Testis (tissue), 5 donors: ENCODE measurements at places on chromosomes 5 and 9. TPM values are rescaled to one million over a fixed set of nuclear protein-coding genes. Genes with fewer than 3 reads are reported as not detected.
A peak's percentile ranks its signal among the peaks of the same experiment; 100 is the strongest.

DNA sequence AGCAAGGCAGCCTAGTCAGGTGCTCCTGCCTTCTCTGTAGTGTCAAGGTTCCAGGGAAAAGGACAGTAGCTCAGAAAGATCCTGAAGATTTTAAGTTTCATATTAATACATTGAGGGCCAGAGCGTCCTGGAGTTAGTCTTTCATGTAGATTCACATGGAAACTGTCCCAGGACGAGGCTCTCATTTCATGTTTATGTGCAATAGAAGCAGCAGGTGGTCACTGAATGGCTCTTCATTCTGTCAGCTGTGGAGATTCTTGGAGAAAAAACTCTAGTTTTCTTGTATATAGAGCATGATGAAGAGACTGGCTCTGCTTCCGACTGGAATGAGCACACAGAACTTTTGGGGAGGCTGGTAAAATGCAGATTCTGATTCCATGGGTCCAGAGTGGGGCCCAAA lies 54.3 kb downstream of the MEGF10 start:
- H3K27ac ChIP-seq = no peak overlapping the region
- DNase-seq = no peak
- H3K36me3 ChIP-seq = no peaks in the 10 kb centered on the region
- no peak overlapping the region for H3K4me3 ChIP-seq
- no peaks in the 10 kb centered on the region for H3K27me3 ChIP-seq

DNA sequence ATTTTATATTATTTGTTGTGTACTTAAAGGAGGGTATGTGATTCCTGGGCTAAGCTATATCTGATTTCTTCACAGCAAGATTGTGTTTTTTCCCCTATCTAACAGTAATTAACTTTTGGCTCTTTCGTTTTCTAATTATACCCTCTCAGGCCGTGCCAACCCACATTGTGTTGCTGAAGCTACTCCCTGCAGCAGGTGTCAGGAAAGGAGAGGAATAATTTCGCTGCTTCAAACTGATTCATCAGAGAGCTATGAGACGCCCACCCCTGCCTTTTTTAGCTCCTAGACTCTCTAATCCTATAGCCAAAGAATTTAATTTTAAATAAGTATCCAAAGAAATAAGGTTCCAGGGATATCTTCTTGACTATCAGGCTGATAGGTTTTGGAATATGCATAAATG lies 3.8 kb downstream of the CAVIN4 start:
- no peaks in the 10 kb centered on the region for H3K4me1 ChIP-seq
- H3K4me3 ChIP-seq = no peak overlapping the region
- no peaks in the 10 kb centered on the region for H3K36me3 ChIP-seq
- no peaks in the 10 kb centered on the region for H3K27me3 ChIP-seq

DNA sequence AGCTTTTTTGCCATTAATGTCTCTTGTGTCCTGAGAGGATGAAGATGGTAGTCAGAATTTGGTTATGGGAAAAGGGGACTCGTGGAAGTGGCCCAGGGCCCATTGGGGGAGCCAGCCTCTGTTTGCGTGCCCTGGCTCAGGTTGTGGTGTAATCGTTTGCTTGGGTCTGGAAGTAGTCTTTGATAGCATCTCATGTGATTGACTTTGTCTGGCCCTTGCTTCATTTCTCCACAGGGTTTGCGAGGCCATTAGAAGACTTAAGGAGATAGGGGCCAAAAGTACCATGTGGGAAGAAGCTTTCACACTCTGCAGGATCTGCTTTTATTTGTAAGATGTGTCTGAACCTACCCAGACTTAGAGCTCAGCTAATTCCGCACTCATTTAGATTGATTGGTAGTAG lies 114.5 kb downstream of the FGF1 start:
- no peak overlapping the region for H3K4me3 ChIP-seq
- no peak overlapping the region for H3K27ac ChIP-seq
- H3K36me3 ChIP-seq = no peaks in the 10 kb centered on the region
- H3K4me1 ChIP-seq = peaks cover 3% of the 10 kb centered on the region

GRCh38 chr9:124306098-124306735 lies 48.5 kb downstream of the NEK6 start:
- H3K27me3 ChIP-seq = no peaks in the 10 kb centered on the region
- no peak for DNase-seq
- H3K36me3 ChIP-seq = no peaks in the 10 kb centered on the region
- no peak overlapping the region for H3K4me3 ChIP-seq

- no peak overlapping the region for H3K4me3 ChIP-seq
- no peaks in the 10 kb centered on the region for H3K36me3 ChIP-seq
- H3K27me3 ChIP-seq = no peaks in the 10 kb centered on the region
- DNase-seq = no peak
- H3K4me1 ChIP-seq = no peaks in the 10 kb centered on the region
- no peak overlapping the region for H3K27ac ChIP-seq
Measured at GRCh38 chr5:97494465-97494864, 311.4 kb upstream of the RIOK2 start.

DNA sequence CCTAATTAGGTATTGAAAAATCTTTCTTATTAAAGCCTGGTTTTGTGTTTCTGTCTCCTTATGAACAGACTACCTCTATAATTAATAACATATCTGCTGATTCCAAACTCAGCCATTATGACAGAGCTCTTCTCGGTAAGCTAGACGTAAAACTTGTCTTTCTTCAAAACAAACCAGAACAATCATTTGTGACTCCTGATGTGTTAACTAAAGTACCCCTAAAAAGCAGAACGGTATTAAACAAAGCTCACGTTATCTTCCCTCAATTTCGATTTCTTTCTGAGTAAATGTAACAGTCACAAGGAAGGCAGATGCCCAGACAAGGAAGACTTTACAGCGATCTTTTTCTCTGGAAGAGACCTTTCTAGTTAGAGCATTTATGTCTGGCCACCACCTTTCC lies 1.8 kb downstream of the SEMA5A start:
- H3K27me3 ChIP-seq = no peaks in the 10 kb centered on the region
- H3K4me1 ChIP-seq = peaks cover 8% of the 10 kb centered on the region
- no peak for DNase-seq
- H3K36me3 ChIP-seq = no peaks in the 10 kb centered on the region
- H3K4me3 ChIP-seq = peak overlapping the region; percentile 57
- peak overlapping the region; percentile 56 for H3K27ac ChIP-seq

DNA sequence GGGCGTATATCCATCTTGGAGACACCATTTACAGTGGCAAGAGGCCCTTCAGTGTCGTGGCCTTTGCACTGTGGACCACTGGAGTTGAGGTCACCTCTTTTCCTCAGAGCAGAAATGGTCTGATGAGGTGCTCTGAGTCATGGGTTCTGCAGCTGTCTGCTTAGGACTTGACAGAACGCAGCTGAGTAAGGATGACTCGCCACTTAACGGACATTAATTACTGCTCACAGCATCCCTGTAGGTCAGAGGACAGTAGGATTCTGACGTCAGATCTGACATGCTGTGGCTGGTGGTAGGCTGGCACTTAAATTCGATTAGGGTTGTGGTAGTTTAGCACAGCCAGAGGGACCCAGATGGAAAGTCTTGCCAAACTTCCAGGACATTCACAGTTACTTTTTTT lies 479.4 kb downstream of the DMAC1 start:
- H3K36me3 ChIP-seq = no peaks in the 10 kb centered on the region
- H3K4me3 ChIP-seq = no peak overlapping the region

DNA sequence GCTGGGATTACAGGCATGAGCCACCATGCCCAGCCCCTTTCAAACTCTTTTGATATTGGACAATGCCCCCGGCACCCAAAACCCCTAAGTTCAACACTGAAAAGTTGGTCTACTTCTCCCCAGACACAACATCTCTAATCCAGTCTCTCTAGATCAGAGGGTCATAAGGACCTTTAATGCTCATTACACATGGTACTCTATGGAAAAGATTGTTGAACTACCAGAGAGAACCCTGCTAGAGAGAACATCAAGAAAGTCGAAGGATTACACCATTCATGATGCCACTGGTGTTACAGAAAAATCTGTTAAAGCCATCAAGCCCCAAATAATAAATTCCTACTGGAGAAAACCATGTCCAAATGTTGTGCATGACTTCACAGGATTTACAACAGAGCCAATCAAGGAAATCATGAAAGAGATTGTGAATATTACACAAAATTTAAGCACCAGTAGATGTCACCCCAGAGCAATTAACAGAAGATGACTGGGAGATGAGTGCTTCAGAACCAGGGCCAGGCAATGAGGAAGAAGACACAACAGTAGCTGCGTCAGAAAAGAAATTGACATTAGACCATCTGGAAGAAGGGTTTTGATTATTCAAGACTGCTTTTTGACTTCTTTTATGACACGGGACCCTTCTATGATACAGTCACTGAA lies 28.3 kb upstream of the NIPAL4 start:
- no peaks in the 10 kb centered on the region for H3K36me3 ChIP-seq
- H3K27ac ChIP-seq = no peak overlapping the region
- H3K4me3 ChIP-seq = no peak overlapping the region
- H3K4me1 ChIP-seq = no peaks in the 10 kb centered on the region

DNA sequence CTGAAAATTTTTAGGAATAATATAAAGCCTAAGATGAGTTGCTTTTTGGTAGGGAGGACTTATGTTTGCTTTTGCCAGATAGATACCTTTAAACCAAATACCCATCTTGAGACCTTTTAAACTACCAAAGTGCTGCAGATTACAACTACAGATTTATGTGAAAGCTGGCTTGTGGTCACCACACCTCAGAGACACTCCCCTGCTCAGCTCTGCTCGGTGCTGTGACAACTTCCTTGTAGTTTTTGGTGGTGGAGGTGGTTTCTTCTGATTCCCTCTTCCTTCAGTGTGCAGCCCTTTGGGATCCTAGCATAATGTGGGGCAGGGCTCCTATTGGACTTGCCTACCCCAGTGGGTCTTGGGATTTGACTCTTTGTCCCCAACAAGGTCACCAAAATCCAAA lies 29.2 kb downstream of the GARNL3 start:
- H3K36me3 ChIP-seq = no peaks in the 10 kb centered on the region
- DNase-seq = no peak
- H3K4me1 ChIP-seq = no peaks in the 10 kb centered on the region
- no peak overlapping the region for H3K27ac ChIP-seq
- no peak overlapping the region for H3K4me3 ChIP-seq
- no peaks in the 10 kb centered on the region for H3K27me3 ChIP-seq

DNA sequence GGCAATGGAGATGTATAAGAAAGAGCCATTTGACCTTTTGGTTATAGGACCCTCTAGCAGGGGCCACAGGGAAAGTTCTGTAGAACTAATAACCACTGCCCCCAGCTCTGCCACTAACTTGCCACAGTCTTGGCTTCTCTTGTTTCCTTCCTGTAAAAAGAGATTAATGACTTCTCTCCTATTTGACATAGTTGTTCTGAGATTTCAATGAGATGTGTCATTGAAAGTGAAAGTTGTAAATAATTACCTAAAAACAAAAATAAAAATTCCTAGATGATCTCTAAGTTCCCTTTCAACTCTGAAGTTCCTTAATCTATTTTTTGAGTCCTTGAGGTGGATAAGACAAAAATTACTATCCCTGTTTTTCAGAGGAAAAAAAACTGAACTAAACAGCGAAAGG lies 1.4 kb upstream of the KIF12 start:
- H3K4me3 ChIP-seq = no peak overlapping the region
- no peaks in the 10 kb centered on the region for H3K36me3 ChIP-seq
- H3K27me3 ChIP-seq = no peaks in the 10 kb centered on the region
- no peak for DNase-seq
- H3K27ac ChIP-seq = no peak overlapping the region

DNA sequence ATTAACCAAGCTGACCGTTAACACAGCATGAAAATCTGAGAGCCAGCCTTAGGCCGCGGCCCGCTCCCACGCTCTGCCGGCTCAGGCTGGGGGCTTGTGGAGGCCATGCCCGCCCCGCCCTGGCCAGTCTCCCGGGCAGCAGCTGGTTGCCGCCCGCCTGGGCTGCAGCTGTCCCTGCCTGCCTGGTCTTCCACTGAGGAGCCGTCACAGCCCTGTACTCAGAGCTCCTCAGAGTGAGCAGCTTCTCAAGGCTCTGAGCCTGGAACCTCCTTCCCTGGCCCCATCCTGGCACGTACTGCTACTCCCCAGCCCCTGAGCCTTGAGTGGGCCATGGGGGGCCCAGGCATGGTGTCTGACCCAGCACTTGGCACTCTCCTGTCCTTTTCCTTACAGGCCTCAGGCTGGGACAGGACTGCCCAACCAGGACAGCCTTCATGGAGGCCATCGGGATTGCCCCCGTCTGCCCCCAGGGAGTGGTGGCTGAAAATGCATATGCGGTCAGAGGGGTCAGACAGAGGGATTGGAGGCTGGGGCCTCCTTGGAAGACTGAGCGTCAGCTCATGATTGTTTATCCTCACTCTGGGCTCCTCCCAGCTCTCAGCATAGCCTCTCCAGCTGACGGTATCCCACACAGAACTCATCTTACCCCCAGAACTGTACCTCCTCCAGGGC lies 11.9 kb downstream of the FGFR4 start:
- no peak overlapping the region for H3K27ac ChIP-seq
- no peaks in the 10 kb centered on the region for H3K36me3 ChIP-seq
- no peak for DNase-seq
- no peaks in the 10 kb centered on the region for H3K27me3 ChIP-seq

- no peak for DNase-seq
- no peaks in the 10 kb centered on the region for H3K27me3 ChIP-seq
- H3K36me3 ChIP-seq = no peaks in the 10 kb centered on the region
- no peak overlapping the region for H3K4me3 ChIP-seq
Measured at GRCh38 chr5:97750576-97750975, 567.5 kb upstream of the RIOK2 start.

GRCh38 chr5:137300411-137301240 lies 198.5 kb downstream of the SPOCK1 start:
- H3K27ac ChIP-seq = peak overlapping the region; percentile 8
- H3K36me3 ChIP-seq = no peaks in the 10 kb centered on the region
- H3K27me3 ChIP-seq = no peaks in the 10 kb centered on the region
- no peak overlapping the region for H3K4me3 ChIP-seq

DNA sequence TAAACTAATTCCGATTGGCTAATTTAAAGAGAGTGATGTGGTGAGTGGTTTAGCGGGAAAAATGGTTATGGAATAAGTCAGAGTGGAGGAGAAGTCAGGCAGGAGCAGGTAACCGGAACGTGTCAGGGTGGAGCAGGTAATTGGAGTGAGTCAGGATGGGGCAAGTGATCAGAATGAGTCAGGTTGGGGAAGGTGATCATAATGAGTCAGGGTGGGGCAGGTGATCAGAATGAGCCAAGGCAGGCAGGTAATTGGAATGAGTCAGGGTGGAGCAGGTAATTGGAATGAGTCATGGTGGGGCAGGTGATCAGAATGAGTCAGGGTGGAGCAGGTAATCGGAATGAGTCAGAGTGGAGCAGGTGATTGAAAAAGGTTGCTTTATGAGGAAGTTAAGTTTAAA lies 101.4 kb downstream of the TMEM167A start:
- H3K4me1 ChIP-seq = no peaks in the 10 kb centered on the region
- no peaks in the 10 kb centered on the region for H3K36me3 ChIP-seq
- no peak overlapping the region for H3K27ac ChIP-seq

GRCh38 chr9:121686930-121687541 lies 35.6 kb downstream of the DAB2IP start:
- H3K36me3 ChIP-seq = no peaks in the 10 kb centered on the region
- H3K27me3 ChIP-seq = no peaks in the 10 kb centered on the region
- H3K4me3 ChIP-seq = no peak overlapping the region
- no peaks in the 10 kb centered on the region for H3K4me1 ChIP-seq

GRCh38 chr5:154860123-154860522 lies 1.7 kb downstream of the CNOT8 start:
- peak; percentile 70 for DNase-seq
- no peaks in the 10 kb centered on the region for H3K36me3 ChIP-seq
- H3K27ac ChIP-seq = peak overlapping the region; percentile 100
- no peaks in the 10 kb centered on the region for H3K27me3 ChIP-seq
- peak overlapping the region; percentile 92 for H3K4me3 ChIP-seq

Gene CCDC192
- 7.8 TPM for total RNA-seq

Gene SLC6A3
- total RNA-seq = 1.5 TPM

Gene RAB24
- 29.4 TPM for total RNA-seq

Gene OR1J2
- 1.6 TPM for total RNA-seq

Gene PCDHB2
- 10.2 TPM for total RNA-seq

Gene ELOVL7
- total RNA-seq = 2.4 TPM

Gene AJM1
- total RNA-seq = 13.1 TPM

Gene FIBCD1
- 29.1 TPM for total RNA-seq

Gene MEGF10
- total RNA-seq = 5.1 TPM

Gene IFNA2
- 1.3 TPM for total RNA-seq
